ENCODE measurements at places on chromosomes 12 and 14. TPM values are rescaled to one million over a fixed set of nuclear protein-coding genes. Genes with fewer than 3 reads are reported as not detected.
A peak's percentile ranks its signal among the peaks of the same experiment; 100 is the strongest.

- no peak for DNase-seq
These were observed 69.7 kb upstream of the BTG1 start for GRCh38 chr12:92215358-92215757.

- no peak for DNase-seq
These were observed 121.7 kb downstream of the PHETA1 start for GRCh38 chr12:111247083-111247783.

DNA sequence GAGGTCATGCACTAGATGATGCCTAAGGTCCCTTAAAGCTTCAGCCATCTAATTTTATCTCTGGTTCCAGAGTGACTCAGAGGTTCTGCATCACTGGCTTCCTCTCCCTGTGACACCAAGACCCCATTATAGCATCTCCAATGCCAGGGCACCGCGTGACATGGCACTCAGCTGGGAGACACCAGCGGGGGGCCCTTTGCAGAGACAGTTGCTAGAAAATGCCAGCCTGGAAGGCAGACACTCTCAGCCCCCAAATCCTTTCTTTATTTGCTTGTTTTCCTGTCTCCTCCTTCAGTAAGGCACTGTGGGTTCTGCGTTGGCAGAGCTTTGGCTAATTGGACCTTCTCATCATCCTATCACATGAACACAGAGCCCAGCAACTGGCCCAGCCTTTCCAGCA lies 123.5 kb upstream of the VRK1 start:
- DNase-seq, result no peak

GRCh38 chr14:85576848-85577542 lies 47.1 kb downstream of the FLRT2 start:
- DNase-seq, result no peak

DNA sequence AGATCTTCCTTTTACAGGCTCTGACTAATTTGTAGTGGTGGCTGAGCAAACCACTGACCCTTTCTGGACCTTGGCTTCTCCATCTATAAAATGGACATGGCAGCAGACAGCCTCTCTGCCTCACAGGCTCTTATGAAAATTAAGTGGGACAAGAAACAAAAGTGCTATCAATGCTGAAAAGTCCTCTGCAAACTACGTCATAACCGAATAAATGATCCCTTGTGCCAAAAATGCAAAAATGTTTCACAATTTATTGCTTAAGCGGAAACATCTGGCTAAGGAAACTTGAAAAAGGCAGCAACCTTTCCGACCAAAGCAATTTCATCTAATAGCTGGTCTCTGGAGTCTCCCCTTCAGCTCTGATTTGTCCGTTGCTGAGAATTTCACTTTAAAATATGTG lies 108.5 kb upstream of the PLXNC1 start:
- no peak for DNase-seq

DNA sequence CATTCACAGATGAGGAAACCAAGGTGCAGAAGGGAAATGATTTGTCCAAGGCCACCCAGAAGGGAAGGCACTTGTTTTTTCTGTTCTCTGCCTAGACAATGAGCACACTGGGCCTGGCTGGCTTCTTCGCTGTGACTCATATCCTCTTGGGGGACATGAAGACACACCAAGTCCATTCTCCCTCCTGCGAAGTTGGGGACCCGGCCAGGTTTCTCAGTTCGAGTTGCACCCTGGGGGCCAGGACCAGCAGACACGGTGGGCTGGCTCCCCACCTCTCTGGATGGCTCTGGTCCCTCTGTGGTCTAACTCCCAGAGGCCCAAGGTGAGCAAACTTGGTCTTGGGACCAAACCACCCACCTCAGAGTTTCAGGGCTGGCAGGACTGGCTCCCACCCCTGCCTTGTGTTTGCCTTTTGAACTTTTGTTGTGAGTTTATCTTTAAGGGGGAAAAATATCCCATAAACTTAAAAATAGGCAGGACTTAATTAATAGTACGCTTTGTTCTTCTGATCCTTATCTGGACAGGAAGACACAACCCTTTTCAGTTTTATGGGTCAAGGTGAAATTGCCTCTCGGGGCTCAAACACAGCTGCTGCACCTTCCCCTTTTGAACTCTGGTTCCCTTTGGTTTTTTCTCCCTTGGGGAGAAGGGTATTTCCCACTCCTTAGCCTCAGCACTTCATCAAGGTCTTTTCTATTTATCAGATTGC lies 9.0 kb upstream of the MLEC start:
- DNase-seq, result no peak

GRCh38 chr12:70543444-70543843 lies 93.8 kb downstream of the PTPRB start:
- peak; percentile 48 for DNase-seq

DNA sequence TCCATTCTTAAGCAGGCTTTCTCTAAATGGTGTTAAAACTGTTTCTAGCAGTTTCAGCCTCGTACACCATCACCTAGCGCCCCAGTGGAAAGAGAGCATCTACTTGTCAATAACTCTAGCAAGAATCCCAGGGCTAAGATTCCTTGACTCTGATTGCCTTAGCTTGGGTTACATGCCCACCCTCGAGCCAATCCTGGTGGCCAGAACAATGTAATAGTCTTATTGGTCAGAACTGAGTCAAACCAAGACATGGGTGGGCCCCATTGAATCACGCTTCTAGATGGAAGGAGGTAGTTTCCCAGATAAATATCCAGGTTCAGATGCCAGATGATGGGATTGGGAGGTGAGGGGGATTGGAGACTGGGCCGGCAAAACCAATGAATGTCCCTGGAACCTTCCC lies 55.9 kb upstream of the MED13L start:
- peak; percentile 66 for DNase-seq

GRCh38 chr14:74290415-74290814 lies 12.3 kb downstream of the ABCD4 start:
- DNase-seq, result peak; percentile 70

DNA sequence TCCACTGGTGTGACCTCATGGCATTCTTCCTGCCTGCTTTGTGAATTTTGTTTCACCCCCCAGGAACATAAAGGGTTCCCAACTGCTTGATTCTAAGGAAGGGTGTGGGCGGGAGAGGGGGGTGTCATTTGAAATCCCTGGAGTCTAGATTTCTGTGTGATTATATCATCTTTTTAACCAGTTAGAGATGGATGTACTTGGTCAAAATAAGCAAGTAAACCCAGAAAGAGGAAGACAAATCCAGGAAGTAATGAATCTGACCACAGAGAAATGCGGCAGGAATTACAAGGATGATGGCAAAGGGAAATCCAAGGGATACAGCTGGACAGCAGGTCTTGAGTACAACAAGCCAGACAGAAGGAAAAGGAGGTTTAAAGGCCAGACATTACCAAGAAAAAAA lies 38.9 kb downstream of the DMAC2L start:
- no peak for DNase-seq

Gene CYP46A1
- total RNA-seq, result 0.46 TPM
